ENCODE measurements at places on chromosomes 5 and 9.

GRCh38 chr5:141725891-141726290 is 43.9 kb upstream of the ARAP3 start:
- DNase-seq: no peak

DNA sequence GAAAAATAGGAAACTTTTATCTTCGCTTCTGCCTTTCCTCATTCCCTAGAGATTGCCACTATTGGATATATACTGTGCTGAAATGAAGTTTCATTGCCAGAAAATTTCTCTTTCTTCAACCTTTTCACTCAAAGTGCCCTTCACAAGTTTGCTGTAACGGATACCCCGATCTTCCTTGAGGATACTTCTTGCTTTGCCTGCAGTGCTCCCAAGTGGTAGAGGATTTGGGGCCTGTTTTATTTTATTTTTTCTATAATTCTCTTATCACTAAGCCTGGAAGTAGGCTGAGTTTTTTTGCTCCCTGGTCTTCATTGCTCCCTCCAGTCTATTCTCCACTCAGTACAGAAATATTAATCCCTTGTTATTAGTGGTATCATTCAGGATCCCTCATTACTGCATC is 481.4 kb upstream of the CDH18 start:
- no peak for DNase-seq

DNA sequence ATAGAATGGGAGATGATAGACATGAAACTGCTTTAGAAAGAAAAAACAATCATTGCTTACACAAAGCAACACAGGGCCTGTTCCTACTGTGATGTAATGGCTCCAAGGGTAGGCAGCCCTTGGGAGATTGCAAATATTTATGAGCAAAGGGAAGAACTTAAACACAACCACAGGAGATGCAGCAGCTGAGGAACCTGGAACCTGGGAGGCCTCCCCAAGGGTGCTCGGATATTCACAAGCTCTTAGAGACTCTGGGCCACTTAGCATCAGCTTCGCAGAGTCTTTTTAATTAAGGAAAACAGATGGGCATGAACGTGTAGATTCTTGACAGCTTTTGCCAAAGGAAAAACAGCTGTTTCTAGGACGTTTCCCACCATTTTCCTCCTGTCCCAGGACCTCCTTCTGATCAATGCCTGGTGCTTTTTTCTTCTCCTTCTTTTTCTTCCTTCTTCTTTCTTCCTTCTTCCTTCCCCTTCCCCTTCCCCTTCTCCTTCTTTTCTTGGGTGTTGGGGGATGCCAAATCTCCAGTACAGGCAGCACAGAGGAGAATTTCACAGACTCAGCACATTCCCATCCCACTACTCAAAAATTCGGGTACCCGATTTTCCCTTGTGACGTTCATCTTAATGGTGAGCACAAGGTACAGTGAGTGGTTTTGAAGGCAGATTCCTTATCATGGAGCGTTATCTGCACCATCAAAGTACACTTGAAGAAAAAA is 28.1 kb upstream of the TCF7 start:
- no peak for DNase-seq

DNA sequence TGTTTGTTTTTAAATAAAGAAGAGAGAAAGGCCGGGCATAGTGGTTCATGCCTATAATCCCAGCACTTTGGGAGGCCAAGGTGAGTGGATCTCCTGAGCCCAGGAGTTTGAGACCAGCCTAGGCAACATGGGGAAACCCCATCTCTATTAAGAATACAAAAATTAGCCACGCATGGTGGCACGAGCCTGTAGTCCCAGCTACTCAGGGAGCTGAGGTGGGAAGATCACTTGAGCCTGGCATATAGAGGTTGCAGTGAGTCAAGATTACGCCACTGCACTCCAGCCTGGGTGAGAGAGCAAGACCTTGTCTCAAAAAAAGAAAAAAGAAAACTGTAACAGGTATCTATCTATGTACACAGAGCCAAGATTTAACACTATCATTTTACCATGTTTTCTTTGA is 34.2 kb upstream of the CDC42SE2 start:
- no peak for DNase-seq

GRCh38 chr9:102779356-102779755 is 215.8 kb upstream of the CYLC2 start:
- no peak for DNase-seq

Measured in stimulated activated CD8-positive, alpha-beta memory T cell treated with anti-CD3 and anti-CD28 coated beads, Interleukin-15, amount 100 ng/mL, for 24 hours (primary cell).